ENCODE measurements at places on chromosomes 4 and X.
A peak's percentile ranks its signal among the peaks of the same experiment; 100 is the strongest.

DNA sequence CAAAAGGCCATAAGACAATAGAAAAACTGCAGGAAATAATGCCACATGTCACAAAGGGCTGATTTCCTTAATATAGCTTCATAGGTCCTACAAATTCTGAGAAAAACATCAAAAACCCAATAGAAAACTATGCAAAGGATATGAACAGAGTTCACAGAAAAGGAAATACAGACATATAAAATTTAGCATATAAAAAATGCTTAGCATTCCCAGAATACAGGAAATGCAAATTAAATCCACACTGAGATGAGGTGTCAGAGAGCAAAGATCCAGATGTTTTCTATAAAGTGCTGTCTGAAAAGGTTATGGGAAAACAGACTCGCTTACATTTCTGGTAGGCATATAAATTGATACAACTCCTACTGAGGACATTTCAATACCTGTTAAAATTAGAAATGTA, 33.8 kb downstream of the TXK start:
- DNase-seq: no peak

- no peak for DNase-seq
These were observed 33.7 kb upstream of the TXK start for GRCh38 chr4:48167538-48168263.

GRCh38 chr4:68367835-68368234, 17.9 kb upstream of the YTHDC1 start:
- DNase-seq: peak; percentile 26

- no peak for DNase-seq
These were observed 30.5 kb upstream of the ACSL1 start for GRCh38 chr4:184856277-184856609.

DNA sequence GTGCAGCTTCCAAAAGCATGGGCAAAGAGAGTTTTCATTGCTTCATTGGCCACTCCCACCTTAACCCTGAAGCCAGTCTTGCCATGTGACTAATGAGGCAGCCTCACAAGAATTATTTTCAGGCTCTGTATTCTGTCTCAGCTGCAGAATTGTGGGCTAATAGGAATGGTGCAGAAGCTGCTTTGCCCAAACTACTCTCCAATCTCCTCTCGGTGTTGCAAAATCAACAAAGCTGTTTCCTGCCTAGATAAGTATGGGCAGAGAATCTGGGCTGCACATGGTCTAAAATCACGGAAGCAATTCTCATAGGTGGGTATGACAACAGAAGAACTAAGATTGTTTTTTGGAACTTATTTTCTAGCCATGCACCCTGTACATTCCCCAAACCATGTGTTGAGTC, 31.4 kb downstream of the PPP1R2C start:
- no peak for DNase-seq

- no peak for DNase-seq
These were observed 232.5 kb upstream of the INTU start for GRCh38 chr4:127400276-127400675.

DNA sequence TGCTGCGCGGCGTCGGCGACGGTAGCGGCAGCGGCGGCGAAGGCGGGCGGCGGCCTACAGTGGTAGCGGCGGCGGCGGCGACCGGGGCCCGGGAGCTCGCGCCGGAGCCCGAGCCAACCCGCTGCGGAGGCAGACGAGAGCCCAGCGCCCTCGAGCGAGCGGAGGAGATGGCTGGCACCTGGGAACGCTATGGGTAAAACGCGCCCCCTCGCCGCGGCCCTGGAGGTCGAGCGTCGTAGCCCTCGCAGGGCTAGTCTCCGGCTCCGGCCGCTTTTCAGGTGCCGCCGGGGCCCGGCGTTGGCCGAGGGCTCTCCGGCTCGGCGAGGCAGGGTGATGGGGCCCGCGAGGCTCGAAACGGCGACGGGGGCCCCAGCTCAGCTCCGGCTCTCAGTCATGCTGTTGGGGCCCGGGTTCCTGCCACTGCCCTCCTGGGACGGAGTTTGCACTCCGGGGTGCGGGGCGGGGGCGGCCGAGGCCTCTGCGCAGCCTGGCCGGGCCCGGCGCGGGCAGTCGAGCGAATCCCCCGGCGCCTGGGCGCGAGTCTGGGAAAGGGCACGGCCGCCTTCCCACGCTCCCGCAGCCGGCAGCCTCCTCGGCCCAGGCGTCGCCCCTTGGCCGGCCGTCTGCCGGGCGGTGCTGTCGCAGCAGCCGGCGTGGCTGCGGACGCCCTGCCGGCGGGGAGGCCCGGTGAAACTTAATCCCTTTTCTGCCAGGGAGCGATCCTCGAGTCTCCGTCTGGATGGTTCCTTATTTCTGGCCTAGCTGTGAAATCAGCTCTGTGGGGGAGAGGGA, 768 bp downstream of the MID2 start:
- DNase-seq: peak; percentile 43

- DNase-seq: peak; percentile 55
These were observed 1283.6 kb downstream of the FSTL5 start for GRCh38 chr4:160880180-160880579.

- no peak for DNase-seq
These were observed 66.8 kb upstream of the MAB21L2 start for GRCh38 chr4:150515135-150515534.

- no peak for DNase-seq
These were observed 94.4 kb downstream of the NWD2 start for GRCh38 chr4:37338972-37339371.

DNA sequence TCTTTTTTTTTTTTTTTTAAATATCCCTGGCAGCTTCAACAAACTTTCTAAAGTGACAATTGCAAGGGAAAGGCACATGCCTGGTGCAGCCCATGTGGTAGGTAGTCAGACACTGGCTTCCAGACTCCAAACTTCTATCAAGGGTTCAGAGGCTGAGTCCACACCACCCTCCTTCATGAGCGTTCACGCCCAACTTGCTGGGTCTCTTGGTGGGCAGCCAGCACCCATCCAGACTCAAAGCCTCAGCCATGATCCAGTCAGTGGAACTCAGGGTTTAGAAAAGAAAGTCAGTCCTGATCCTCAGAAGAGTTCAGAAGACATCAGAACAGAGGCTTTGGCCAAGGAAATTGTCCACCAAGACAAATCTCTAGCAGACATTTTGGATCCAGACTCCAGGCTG, 141.5 kb downstream of the SOWAHB start:
- no peak for DNase-seq

DNA sequence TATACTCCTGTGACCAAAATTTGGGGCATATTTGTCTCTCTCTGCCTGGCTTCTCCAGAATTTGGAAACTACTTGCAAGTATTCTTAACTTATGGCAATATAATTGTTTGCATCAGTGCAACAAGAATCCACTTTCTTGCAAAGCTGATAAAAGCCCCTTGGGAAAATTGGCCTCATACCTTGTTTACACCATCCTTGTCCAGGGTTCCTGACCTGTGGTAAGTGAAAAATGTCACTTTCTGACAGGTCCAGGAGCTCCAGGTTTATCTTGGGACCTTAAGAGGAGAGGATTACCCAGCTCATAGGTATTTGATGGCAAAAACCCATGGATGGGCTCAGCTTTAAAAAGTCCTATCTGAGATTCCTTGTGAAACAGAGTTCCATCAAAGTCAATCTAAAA, 29.3 kb upstream of the CXCL13 start:
- DNase-seq: no peak

- DNase-seq: no peak
These were observed 68.7 kb upstream of the PGM2 start for GRCh38 chr4:37757761-37758160.

- no peak for DNase-seq
These were observed 41.0 kb upstream of the PDLIM5 start for GRCh38 chr4:94410678-94411206.

- peak; percentile 79 for DNase-seq
These were observed 14.5 kb downstream of the SLC25A5 start for GRCh38 chrX:119482481-119483480.

GRCh38 chr4:129966175-129966574, 870.2 kb downstream of the C4orf33 start:
- DNase-seq: no peak

GRCh38 chr4:84681486-84682274, 98.8 kb downstream of the CDS1 start:
- DNase-seq: peak; percentile 1

- no peak for DNase-seq
These were observed 104.0 kb downstream of the TMA16 start for GRCh38 chr4:163598489-163598888.

DNA sequence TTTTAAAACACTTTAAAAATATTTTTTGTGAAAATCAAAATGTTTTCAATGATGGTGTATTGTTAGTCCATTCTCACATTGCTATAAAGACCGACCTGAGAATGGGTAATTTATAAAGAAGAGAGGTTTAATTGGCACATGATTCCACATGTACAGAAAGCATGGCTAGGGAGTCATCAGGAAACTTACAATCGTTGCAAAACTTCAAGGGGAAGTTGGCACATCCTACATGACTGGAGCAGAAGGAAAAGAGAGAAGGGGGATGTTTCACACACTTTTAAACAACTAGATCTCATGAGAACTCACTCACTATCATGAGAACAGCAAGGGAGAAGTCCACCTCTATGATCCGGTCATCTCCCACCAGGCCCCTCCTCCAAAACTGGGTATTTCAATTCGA, 110.7 kb downstream of the TMEM47 start:
- DNase-seq: no peak

GRCh38 chr4:155962767-155963166, 9.1 kb upstream of the CTSO start:
- no peak for DNase-seq

DNA sequence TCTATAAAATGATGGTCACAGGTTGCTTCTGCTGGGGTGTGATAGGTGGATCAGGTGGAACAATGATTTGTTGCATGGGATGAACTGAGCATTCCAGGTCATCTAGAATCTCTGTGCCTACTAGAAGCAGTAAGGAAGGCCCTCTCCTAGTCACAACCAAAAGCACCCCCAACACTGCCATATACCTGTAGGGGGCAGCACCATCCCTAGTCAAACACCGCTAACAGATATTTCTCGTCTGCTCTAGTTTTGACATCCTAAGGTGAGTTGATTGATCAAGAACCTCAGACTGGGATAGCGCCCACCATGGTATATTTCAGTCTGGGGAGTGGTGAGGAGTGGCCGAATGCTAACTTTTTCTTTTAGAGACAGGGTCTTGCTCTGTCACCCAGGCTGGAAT, 160.2 kb downstream of the NHS start:
- DNase-seq: peak; percentile 60

DNA sequence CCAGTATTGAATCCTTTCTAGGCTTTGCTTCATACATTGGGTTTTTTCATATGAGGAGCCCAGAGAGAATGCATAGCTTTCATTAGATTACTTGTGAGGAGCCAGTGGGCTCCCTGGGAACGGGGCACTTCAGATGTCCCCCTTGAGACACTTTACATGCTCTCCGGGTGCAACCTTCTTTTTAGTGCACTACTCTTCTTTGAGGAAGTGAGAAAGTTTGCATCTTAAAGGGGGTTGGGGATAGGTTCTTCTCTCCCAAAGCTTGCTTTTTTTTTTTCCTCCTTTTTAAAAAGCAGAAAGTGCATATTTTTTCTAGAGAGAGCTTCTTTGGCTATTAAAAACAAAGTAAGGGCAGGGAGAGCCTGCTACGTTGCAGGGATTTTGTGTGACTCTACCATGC, 4.3 kb downstream of the HADH start:
- no peak for DNase-seq

- DNase-seq: peak; percentile 7
These were observed 17.5 kb upstream of the TBC1D1 start for GRCh38 chr4:37873386-37873785.

GRCh38 chr4:102575369-102576129, 74.4 kb downstream of the NFKB1 start:
- no peak for DNase-seq

DNA sequence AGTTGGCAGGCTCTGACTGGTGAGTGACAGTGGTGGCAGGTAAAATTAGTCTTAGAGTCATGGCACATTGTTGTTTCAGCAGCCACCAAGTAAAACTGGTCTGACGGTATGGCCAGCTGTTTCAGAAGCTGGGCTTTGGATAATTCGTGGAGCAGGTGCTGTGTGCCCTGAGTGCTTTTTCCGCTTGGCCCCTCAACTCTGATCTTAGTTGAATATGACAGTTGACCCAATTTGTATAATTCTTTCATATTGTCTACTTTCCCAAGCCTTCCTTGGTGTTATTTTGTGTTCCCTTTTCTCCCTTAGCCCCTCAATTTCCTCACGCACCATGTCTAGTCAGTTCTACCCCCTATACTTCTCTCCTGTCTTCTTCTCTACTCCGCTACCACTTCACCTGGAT, 32.0 kb downstream of the CDS1 start:
- no peak for DNase-seq

DNA sequence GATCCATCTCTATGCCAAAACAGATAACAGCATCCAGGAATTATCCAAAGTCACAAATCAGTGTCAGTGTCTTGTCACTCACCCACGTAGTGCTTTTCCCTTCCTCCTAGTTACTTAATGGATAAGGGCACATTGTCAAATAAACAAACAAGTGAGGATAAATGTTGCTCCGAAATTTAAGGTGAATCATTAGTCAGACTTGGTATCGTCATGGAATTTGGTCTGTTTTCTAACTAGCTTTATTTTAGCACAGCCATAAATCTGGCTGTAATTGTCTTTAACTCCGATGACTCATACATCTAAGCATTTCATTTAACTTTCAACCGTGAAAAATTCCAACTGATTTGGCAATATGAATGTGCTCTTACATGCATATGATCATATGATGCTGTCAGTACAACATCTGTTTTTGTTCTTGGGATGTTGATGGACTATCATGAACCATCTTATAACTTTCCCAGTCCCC, 83.3 kb downstream of the SNCA start:
- peak; percentile 81 for DNase-seq

GRCh38 chr4:107757283-107757682, 37.2 kb upstream of the PAPSS1 start:
- no peak for DNase-seq

DNA sequence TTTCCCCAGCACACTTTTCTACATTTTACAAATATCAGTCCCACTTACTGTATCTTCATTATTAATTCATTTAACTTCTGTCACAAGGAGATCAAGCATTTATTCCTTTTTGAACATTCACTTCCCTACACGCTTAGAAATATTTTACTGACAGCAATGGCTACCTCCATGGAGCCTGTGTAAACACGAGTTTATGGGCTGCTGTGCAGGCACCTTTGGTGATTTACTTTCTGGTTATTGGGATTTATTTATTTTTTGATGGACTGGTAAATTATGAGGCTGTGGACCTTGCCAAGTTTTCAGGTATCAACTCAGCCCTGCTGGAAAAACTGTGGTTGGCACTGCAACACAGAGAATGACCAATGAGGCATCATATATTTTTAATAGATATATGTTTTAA, 45.4 kb upstream of the PAQR3 start:
- DNase-seq: peak; percentile 66

GRCh38 chrX:1853916-1854315, 239.1 kb downstream of the ASMT start:
- no peak for DNase-seq

- no peak for DNase-seq
These were observed 399.9 kb downstream of the GPM6A start for GRCh38 chr4:175412161-175412560.
